Heart right ventricle (tissue), 16 donors: ENCODE measurements at places on chromosomes 11 and 22. TPM values are rescaled to one million over a fixed set of nuclear protein-coding genes. Genes with fewer than 3 reads are reported as not detected.

DNA sequence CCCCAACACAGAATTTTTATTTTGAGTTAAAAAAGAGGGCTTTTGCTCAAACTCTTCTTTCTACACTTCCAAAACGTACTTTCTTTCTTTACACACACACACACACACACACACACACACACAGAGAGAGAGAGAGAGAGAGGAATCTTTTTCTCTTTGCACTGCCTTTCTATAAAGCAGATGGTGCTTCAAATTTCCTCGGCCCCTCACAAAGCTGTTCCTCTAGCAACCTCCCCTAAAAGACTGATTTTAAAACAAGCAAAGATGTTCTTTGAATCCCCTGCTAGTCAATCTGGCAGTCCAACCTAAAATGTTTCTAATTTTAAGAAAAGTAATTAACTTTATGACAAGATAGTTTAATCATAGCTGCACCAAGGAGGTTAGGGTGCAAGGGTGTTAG lies 2.7 kb upstream of the ANO3 start:
- no peaks in the 10 kb centered on the region for H3K36me3 ChIP-seq
- no peak for DNase-seq
- H3K4me1 ChIP-seq: no peaks in the 10 kb centered on the region
- no peak overlapping the region for H3K27ac ChIP-seq
- H3K4me3 ChIP-seq: no peak overlapping the region
- peaks cover 28% of the 10 kb centered on the region for H3K27me3 ChIP-seq

GRCh38 chr11:33874433-33874832 lies 17.4 kb downstream of the LMO2 start:
- no peaks in the 10 kb centered on the region for H3K36me3 ChIP-seq
- H3K27ac ChIP-seq: no peak overlapping the region
- H3K27me3 ChIP-seq: peaks cover 10% of the 10 kb centered on the region
- peaks cover 46% of the 10 kb centered on the region for H3K4me1 ChIP-seq

DNA sequence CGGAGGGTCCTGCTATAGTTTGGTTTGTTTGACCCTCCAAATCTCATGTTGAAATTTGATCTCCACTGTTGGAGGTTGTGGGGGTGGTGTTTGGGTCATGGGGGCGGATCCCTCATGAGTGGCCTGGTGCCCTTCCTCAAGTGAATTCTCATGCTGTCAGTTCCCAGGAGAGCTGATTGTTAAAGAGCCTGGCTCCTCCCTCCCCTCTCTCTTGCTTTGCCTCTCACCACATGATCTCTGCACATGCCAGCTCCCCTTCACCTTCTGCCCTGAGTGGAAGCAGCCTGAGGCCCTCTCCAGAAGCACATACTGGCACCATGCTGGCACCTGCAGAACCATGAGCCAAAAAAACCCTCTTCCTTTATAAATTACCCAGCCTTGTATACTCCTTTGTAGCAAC lies 7.1 kb downstream of the TSPAN18 start:
- H3K36me3 ChIP-seq: no peaks in the 10 kb centered on the region
- peaks cover 93% of the 10 kb centered on the region for H3K4me1 ChIP-seq
- H3K27me3 ChIP-seq: no peaks in the 10 kb centered on the region
- H3K27ac ChIP-seq: peak overlapping the region; percentile 24
- peak; percentile 40 for DNase-seq

DNA sequence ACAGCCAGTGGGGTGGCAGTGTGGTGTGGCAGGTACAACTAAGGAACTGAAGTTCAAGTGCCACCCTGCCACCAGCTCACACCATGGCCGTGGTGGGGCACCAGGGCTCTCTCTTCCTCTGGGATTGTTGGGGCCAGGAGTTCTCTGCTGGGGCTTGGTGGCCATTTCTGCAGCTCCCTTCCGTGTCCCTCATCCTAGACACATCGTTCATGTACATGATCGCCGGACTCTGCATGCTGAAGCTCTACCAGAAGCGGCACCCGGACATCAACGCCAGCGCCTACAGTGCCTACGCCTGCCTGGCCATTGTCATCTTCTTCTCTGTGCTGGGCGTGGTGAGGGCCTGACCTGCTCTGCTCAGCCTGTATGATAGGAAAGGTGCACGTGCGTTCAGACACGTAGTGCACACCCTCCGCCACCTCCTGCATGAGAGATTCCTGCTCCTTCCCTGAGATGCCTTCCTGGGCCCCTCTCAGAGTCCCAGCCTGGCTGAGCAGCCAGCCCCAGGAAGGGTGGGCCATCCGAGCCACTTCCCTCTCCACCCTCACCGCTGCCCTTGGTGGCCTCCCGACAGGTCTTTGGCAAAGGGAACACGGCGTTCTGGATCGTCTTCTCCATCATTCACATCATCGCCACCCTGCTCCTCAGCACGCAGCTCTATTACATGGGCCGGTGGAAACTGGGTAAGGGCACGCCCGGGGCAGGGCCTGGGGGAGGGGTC lies 7.3 kb upstream of the TAGLN start:
- no peaks in the 10 kb centered on the region for H3K4me1 ChIP-seq
- H3K27ac ChIP-seq: no peak overlapping the region
- no peak overlapping the region for H3K4me3 ChIP-seq
- DNase-seq: no peak
- peaks cover 95% of the 10 kb centered on the region for H3K36me3 ChIP-seq

- no peaks in the 10 kb centered on the region for H3K36me3 ChIP-seq
- H3K27me3 ChIP-seq: peaks cover 25% of the 10 kb centered on the region
- no peak overlapping the region for H3K27ac ChIP-seq
- no peak for DNase-seq
- no peak overlapping the region for H3K4me3 ChIP-seq
Measured at GRCh38 chr11:120814531-120815318, 209.2 kb upstream of the TBCEL start.

DNA sequence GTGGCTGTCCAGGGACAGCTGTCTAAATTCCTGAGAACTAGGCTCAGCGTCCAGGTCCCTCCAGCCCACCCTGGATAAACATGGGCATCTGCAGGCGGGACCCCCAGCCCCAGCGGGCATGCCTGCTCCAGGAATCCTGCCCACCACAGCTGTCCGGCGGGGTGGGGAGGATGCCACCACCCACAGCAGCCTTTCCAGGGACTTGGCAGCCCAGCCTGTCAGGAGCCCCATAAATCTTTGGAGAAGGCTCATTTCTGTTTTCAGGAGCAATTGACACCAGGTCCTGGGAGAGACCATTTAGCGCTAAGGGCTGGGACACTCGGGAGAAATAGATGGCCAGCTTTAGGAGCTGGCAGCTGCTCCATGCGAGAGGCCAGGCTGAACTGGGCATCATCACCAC lies 358.9 kb downstream of the CADM1 start:
- no peaks in the 10 kb centered on the region for H3K4me1 ChIP-seq
- H3K36me3 ChIP-seq: no peaks in the 10 kb centered on the region
- no peak overlapping the region for H3K4me3 ChIP-seq
- DNase-seq: no peak
- H3K27me3 ChIP-seq: no peaks in the 10 kb centered on the region

GRCh38 chr11:128450882-128451651 lies 136.3 kb downstream of the ETS1 start:
- no peaks in the 10 kb centered on the region for H3K27me3 ChIP-seq
- no peak overlapping the region for H3K4me3 ChIP-seq
- H3K4me1 ChIP-seq: peaks cover 40% of the 10 kb centered on the region
- H3K36me3 ChIP-seq: no peaks in the 10 kb centered on the region

DNA sequence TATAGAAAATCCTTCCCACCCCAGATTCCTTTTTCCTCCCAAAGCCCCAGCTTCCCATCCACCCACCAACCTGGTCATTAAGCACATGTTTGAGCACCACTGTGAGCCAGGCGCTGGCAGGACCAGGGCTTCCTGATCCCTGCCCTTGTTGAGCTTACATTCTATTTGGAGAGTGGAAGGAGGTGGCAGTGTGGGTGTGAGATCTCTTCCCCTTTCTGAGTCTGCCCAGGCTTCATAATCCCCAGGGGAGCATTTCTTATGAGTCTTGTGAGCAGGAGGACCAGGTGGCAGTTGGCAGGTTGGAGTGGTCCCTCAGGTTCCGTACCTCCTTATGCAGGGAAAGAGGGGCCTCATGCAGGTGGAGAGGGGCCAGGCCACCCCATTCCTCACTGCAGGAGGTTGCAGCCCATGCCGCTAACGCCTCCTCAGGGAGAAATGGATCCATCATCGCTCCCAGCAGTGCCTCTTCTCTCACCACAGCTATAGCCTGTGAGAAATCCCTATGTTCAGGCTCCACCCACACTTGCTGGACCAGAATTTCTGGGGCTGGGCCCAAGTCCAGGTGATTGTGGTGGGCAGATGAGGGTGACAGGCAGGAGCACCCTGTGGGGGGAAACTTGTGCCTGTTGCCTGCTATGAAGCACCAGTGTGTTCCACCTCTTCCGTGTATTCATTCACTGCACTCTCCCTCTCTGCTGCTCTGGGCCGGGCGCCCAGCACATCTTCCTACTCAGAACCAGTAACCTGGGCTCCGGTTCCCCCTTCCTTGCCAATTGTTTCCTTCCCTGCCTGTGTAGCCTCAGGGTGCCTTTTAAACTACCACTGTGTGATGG lies 23.5 kb downstream of the UBE2L3 start:
- no peaks in the 10 kb centered on the region for H3K27me3 ChIP-seq
- H3K4me3 ChIP-seq: no peak overlapping the region
- no peak for DNase-seq
- H3K27ac ChIP-seq: no peak overlapping the region
- peaks cover 32% of the 10 kb centered on the region for H3K36me3 ChIP-seq

GRCh38 chr11:115922876-115923275 lies 418.7 kb upstream of the CADM1 start:
- H3K4me3 ChIP-seq: no peak overlapping the region
- no peak overlapping the region for H3K27ac ChIP-seq
- no peaks in the 10 kb centered on the region for H3K4me1 ChIP-seq
- H3K36me3 ChIP-seq: no peaks in the 10 kb centered on the region

DNA sequence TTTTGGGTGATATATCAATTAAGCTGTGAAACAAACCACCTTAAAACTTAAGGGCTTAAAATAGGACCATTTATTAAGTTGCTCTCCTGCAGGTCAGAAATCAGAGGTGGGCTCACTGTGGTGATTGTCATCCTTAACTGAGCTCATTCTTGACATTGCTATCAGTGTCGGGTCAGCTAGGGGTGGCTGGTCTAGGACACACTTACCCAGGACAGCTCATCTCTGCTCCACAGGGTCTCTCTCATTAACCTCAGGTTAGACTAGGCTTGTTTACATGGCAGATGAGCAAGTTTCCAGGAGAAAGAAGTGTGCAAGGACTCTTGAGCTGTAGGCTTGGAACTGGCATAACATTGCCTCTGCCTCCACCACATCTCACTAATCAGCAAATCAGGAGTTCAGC lies 601.0 kb upstream of the RAG2 start:
- no peak for DNase-seq
- H3K4me3 ChIP-seq: no peak overlapping the region
- H3K27me3 ChIP-seq: no peaks in the 10 kb centered on the region
- no peaks in the 10 kb centered on the region for H3K36me3 ChIP-seq

GRCh38 chr11:47923667-47924066 lies 56.7 kb upstream of the PTPRJ start:
- no peak overlapping the region for H3K4me3 ChIP-seq
- DNase-seq: peak; percentile 30
- H3K4me1 ChIP-seq: no peaks in the 10 kb centered on the region
- no peaks in the 10 kb centered on the region for H3K27me3 ChIP-seq
- H3K27ac ChIP-seq: no peak overlapping the region
- H3K36me3 ChIP-seq: no peaks in the 10 kb centered on the region

- H3K27ac ChIP-seq: no peak overlapping the region
- H3K4me1 ChIP-seq: peaks cover 32% of the 10 kb centered on the region
- H3K27me3 ChIP-seq: no peaks in the 10 kb centered on the region
Measured at GRCh38 chr11:96055706-96056387, 131.9 kb upstream of the MTMR2 start.

GRCh38 chr11:76856106-76856505 lies 4.6 kb upstream of the ACER3 start:
- H3K4me1 ChIP-seq: peaks cover 6% of the 10 kb centered on the region
- H3K36me3 ChIP-seq: no peaks in the 10 kb centered on the region
- no peak overlapping the region for H3K4me3 ChIP-seq
- H3K27ac ChIP-seq: no peak overlapping the region

- DNase-seq: no peak
- no peaks in the 10 kb centered on the region for H3K4me1 ChIP-seq
- no peak overlapping the region for H3K27ac ChIP-seq
- no peaks in the 10 kb centered on the region for H3K27me3 ChIP-seq
Measured at GRCh38 chr11:69799582-69799981, 19.6 kb downstream of the FGF3 start.

DNA sequence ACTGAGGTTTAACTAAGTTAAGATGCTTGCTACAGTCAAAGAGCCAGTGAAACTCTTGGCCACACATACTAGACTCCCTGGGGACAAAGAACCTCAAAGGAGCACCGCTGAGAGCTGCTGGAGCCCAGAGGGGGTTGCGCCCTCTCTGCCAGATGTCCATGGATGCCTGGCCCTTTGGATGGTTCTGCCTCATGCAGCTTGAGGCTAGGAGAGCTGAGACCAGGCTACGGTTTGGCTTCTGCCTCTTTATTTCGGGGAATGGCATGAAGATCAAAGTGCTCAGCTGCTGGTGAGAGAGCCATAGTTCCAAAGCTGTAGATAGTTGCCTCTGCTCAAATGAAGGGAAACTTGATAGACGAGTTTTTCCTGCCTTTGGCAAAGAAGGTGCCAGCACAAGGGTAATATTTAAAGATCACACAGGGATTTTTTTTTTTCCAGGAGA lies 43.0 kb downstream of the RASSF10 start:
- no peak for DNase-seq
- no peaks in the 10 kb centered on the region for H3K36me3 ChIP-seq
- H3K27me3 ChIP-seq: no peaks in the 10 kb centered on the region
- no peak overlapping the region for H3K27ac ChIP-seq

GRCh38 chr11:9774591-9775397 lies 110.9 kb downstream of the SWAP70 start:
- H3K27ac ChIP-seq: peak overlapping the region; percentile 46
- no peak overlapping the region for H3K4me3 ChIP-seq
- peaks cover 28% of the 10 kb centered on the region for H3K36me3 ChIP-seq

DNA sequence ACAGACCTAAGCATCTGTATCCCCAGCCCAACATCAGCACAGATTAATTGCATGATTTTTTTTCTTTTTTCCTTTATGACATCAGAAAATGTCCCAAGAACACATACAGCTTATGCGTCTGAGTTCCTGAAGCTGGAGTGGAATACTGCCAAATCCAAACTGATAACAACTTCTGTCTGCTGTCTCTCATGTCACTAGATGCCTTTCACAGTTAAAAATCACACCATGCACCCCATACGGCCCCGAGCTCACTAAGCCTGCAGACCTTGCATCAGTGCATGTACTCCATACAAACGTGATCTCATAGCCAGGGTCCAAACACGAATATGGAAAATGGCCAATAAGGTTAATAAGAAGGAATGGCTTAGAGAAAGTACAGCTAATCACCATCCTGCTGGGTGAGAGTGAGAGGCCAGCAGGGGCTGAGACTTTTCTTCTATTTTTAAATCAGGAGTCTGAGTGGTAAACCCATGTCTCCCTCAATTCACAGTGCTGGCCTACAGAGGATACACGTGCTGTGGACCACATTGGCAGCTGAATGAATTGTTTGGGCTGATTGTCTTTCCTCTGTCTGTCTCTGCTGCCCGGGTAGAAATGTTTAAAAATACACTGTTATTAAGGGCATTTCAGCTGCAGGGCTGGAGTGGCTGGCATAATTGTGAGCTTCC lies 350.6 kb upstream of the RAG2 start:
- no peaks in the 10 kb centered on the region for H3K36me3 ChIP-seq
- H3K4me1 ChIP-seq: peaks cover 14% of the 10 kb centered on the region
- no peak for DNase-seq

MMP13 gene
- total RNA-seq: not detected

MYEOV gene
- not detected for total RNA-seq

PHETA2 gene
- 2.4 TPM for total RNA-seq

KCNK4 gene
- not detected for total RNA-seq

MPEG1 gene
- total RNA-seq: 3.9 TPM

ASCL2 gene
- 0.15 TPM for total RNA-seq
